ENCODE measurements at places on chromosomes 5 and 9. TPM values are rescaled to one million over a fixed set of nuclear protein-coding genes. Genes with fewer than 3 reads are reported as not detected.

Gene CACNA1B
- not detected for total RNA-seq

Gene MARVELD2
- total RNA-seq: 2.3 TPM

Gene ATP6V0E1
- total RNA-seq: 206 TPM

Gene CCL28
- total RNA-seq: 1.8 TPM
